ENCODE measurements at places on chromosomes 12 and 14.

GRCh38 chr12:67315661-67316060 lies 46.5 kb downstream of the CAND1 start:
- no peak for DNase-seq

DNA sequence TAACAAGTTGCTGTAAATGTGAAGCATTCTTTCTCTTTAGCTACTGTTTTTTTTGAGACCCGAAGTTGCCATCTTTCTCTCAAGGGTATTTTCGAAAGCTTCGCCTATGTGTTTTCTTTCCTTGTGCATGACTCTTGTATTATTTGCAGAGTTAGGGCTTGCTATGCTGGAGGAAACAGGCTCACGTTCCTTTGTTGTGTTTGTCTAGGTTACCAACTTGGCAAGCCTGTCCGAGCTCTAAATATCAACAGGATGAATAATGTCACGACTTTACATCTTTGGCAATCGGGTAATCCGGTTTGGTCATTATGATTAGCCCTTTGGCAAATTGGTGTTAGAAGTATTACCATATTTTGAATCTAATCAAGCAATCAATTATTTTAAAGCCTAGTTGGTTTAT lies 15.9 kb upstream of the ATP6V0A2 start:
- DNase-seq, result no peak

- DNase-seq, result no peak
Observed at GRCh38 chr12:77999074-77999715, 168.5 kb downstream of the NAV3 start.

- no peak for DNase-seq
Observed at GRCh38 chr12:48221645-48222044, 18.6 kb upstream of the OR10AD1 start.

DNA sequence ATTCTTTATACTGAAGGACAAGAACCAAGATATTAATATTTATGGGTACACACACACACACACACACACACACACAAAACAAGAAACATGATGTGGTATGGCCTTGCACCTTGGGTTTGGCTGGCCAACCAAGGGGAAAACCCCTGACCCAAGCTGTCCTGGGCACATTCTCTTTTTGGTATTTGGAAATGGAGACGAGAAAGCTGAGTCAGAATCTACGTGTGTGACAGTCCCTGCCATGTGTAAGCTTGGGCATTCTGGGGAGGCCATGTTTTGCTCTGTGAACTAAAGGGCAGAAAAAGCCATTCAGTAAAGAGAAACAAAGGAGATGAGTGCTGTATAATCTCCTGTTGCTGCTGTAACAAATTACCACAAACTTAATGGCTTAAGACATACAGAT lies 35.6 kb downstream of the PTGER2 start:
- no peak for DNase-seq

GRCh38 chr14:89807151-89807550 lies 147.4 kb downstream of the EFCAB11 start:
- DNase-seq, result no peak

- DNase-seq, result no peak
Observed at GRCh38 chr14:24060984-24061913, 9.4 kb downstream of the CARMIL3 start.

DNA sequence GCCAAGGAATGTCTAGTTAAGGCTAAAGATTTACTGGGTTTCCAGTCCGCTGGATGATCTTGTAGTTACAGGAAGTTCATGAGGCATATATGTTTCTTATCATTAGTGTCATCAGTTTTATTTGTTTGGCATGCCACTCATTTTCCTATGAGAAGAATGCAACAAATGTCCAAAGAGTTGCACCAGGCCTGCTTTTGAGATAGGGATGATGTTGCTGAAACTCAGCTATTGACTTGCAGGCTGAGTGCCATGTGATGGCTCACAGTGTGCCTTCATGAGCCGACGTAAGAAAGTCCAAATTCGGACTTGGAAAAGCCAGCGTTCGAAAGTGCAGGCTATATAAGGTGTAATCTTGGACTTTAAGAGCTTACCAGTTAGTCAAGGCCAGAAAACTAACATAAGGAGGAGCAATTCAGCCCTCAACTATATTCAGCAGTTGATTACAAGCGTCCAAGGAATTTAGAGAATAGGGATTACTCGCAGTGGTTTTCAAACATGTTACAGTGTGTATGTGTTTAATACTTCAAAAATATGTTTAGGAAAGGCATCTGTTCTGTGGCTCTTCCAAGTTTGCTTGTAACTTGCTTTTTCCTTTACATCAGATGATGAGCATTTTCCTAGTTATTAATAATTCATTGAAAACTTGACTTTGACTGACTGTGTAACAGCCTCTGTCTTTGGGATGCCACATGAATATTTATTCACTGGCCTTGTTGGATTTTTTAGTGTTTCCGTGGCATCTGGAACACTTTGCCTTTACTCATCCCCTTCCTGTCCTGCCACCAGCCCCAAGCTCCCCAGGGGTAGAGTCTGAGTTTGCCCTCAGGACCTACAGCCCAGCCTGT lies 101.3 kb downstream of the LGMN start:
- no peak for DNase-seq

DNA sequence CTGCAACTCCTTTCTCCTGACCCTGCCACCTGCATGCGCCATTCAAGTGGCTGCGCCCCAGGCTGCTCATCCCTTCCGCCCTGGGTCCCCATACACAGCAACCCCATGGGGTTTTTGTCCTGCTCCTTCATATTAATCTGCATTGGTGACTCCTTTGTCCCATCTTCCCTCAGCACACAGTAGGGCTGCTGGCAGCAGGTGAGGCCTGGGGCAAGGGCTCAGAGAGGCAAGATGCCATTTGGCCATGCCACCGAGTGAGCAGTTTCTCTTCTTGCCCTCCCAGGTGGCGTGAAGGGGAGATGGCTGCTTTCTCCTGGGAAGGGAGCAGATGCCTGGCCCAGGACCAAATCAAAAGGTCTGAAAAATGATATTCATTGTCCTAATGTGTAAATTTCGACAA lies 9.1 kb downstream of the RTL1 start:
- no peak for DNase-seq

DNA sequence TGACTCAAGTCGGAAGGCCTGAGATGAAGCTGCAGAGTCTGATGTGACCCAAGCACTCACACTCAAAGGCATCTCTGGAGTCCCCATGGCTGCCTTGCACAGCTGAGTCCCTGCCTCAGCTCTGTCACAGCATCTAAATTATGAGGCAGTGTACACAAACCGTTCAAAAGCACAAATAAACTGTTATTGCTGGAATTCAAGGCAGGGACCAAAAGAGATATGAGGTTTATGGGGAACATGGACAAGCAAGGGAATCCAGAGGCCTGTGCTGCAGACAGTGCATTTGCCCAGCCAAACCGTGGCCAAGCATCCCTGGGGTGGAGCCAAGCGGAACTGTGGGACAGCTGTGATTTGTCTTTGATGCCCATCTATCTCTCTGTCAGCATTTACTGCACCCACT lies 91.3 kb downstream of the RPS29 start:
- no peak for DNase-seq

- peak; percentile 81 for DNase-seq
Observed at GRCh38 chr12:130775953-130776856, 60.1 kb upstream of the RIMBP2 start.

DNA sequence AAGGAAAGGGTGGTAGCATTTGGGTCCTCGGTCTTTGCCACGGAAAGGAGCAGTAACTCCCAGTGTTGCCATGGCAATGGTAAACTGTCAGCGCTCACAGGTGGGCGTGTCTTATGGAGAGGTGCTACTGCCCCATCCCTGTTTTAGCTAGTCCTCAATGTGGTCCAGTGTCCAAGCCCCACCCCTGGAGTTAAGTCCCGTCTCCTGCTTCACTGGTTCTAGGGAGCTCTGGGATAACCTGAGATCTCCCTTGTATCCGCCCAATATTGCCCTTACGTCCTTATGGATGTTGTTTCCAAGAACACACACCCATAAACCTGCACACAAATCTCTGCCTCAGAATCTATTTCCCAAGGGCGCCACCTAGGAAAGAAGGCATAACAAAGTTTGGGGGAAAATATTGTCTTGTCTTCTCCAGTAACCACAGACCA lies 64.2 kb downstream of the SPRING1 start:
- DNase-seq, result peak; percentile 17

DNA sequence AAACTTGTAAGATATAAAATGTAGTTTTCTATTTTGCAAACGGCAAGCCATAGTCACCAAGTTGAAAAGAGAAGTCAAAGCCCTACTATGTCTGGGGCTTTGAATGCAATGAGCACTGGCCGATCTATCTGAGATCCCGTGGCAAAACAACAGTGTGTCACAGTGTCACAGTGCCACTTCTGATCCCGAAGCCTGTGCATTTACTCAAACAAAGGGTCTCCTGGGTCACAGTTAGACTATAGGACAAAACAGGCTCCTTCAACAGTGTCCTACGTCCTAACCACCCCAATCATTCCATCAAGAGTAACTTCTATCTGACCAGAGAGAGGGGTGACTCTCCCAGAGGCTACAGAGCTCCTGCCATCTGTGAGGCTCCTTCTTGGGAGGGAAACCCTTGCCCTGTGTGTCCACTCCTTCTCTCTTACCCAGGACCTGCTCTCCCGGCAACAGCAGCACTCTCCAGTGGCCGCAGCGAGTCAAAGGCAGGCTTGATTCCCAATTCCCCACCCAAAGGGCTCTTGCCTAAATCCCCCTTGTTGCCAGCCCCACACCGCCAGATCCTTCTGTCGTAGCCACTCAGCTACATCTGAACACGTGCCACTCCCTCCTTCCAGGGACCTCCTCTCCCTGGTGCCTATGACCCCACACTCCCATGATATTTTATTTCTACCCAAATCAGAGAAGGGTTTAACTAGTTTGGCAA lies 14.0 kb upstream of the SELPLG start:
- DNase-seq, result no peak

- DNase-seq, result peak; percentile 66
Observed at GRCh38 chr14:75794615-75795038, 133.6 kb downstream of the TTLL5 start.

- peak; percentile 88 for DNase-seq
Observed at GRCh38 chr14:20632831-20633691, 8.4 kb downstream of the OR6S1 start.

DNA sequence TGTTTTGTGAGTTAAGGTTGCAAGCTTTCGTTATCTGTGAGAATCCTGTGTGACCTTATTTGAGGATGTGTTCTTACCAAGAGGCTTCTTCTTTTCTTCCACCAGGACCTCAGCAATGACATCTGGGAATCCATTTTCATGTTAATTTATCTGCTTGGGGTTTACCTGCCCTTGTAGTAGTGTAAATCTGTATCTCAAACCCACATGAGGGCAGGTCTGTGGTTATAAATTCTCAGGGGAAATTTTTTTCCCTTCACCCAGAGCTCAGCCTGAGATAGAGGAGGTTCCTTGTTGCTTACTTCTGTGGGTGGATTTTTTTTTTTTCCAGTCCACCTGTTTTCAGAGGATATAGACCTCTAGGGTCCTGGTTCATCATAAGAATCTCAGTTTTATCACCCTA lies 70.8 kb downstream of the AKAP6 start:
- no peak for DNase-seq

DNA sequence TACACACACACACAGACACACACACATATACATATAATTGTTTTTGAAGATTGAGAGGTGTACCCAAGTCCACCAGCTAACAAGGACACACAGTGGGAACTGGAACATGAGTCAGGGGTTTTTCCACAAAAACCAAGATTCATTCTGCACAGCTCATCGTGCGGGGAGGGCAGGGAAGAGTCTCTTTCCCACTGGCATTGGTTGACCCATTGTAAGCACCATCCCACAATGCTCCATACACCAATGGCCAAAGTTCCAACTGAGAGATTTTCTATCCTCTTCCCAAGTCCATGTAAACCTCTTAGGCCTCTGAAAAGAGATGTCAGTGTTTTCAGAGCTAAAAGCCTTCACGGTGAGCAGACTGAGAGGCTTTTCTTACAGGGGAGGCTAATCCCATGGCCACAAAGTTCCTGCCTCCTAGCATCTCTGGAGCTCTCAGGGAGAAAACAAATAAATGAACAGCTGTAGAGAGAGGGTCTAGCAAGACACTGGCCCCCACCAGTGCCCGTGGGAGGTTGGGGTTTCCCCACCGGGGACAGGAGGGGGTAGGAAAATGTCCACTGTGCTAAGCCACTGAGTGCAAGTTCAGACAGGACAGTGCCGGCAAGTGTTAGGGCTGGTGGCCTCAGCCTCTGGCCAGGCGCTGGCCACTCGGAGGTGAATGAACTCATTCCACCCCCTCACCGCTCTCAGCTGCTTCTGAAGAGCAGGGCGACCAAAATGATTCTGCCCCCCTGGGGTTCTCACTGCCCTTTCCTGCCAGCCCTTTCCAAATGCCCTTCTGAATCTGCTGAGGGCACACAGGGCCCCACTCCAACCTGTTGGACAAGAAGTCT lies 21.5 kb upstream of the TC2N start:
- DNase-seq, result no peak

GRCh38 chr12:127654383-127654985 lies 612.5 kb upstream of the TMEM132C start:
- no peak for DNase-seq

DNA sequence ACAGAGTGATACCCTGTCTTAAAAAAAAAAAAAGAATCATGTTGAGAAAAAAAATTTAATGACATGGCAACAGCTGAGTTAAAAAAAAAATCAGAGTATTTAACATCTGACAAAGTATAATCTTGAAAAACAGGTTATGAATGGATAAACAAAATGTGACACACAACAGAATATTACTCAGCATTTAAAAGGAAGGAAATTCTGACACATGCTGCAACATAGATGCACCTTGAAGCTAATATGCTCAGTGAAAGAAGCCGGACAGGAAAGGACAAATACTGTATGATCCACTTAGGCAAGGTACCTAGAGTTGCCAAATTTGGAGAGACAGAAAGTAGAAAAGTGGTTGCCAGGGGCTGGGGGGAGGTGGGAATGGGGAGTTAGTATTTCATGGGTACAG lies 19.4 kb upstream of the EIF2B2 start:
- no peak for DNase-seq

DNA sequence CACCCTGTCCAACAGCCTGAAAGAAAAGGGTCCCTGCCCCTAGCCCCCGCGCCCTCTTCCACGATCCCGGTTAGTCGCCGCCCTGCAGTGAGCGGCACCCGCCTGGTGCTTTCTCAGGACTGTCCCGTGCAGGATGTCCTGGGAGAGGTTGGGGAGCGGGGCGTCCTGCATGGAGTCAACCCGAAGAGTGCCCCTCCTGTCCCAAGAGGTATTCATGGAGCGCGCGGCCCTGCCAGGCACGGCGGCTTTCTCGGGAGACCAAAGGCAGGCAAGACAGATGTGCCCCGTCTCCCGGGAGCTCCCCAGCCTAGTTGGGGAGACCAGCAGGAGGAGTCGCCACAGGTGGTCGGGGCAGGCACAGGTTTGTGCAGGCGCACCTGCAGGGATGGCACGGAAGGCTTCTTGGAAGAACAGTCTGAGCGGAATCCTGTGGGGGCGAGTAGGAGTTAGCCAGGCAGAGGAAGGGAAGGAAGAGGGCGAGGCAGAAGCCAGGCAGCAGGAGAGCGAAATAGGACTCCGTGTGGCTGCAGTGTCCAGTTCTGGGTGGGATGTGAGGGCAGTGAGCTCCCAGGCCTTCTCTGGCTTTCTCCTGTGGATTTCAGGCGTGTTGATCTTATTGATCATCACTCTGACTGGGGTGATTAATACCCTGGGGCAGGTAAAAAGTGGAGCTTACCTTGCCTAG lies 723 bp downstream of the SIVA1 start:
- no peak for DNase-seq

GRCh38 chr12:56916296-56916995 lies 17.8 kb downstream of the SDR9C7 start:
- no peak for DNase-seq

Data from SW480 (cell line).